Hindlimb muscle (tissue), 1 donor: ENCODE measurements at places on chromosomes 2 and 18.

GRCh38 chr2:221203125-221203524 is 369.0 kb downstream of the EPHA4 start:
- no peak for DNase-seq

DNA sequence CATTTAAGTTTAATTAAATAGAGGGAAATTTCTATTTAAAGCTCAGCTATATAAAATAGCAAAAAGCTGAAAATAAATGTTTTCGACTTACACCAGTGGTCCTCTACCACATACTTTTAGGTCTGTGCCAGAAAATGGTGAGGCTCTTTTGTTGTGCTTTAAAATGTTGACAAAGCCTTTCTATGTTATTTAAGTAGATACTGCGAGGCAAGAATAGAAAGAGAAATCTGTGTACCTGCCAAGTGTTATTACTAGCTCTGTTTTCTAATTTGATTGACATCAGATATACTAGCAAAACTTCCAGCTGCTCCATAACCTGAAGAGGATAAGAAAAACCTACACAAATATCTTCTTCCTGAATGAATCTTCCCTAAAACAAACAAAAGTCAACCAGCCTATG is 53.6 kb downstream of the LPIN2 start:
- DNase-seq, result no peak

DNA sequence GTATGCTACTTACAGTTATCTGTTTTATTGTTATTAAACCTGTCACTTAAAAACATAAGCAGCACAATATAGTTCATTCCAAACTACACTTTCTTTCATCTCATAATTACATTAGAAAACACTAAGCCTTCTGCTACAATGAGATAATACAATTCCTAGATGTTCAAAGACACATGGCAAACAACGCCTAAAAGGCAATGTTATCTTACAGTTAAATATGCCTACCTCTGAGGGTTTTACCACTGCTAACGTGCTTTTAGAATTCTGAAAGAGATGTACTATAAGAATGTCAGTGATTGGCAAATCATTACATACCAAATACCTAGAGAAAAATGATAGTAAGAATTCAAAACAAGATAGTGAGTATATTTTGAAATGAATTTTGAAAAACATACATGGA is 46.8 kb upstream of the SPOPL start:
- no peak for DNase-seq

- DNase-seq, result no peak
These were observed 1.4 kb downstream of the PPP4R1 start for GRCh38 chr18:9612977-9613376.

- DNase-seq, result no peak
These were observed 31.1 kb upstream of the ACTR3 start for GRCh38 chr2:113858764-113859163.

GRCh38 chr2:221423210-221423804 is 148.8 kb downstream of the EPHA4 start:
- DNase-seq, result peak; percentile 15

DNA sequence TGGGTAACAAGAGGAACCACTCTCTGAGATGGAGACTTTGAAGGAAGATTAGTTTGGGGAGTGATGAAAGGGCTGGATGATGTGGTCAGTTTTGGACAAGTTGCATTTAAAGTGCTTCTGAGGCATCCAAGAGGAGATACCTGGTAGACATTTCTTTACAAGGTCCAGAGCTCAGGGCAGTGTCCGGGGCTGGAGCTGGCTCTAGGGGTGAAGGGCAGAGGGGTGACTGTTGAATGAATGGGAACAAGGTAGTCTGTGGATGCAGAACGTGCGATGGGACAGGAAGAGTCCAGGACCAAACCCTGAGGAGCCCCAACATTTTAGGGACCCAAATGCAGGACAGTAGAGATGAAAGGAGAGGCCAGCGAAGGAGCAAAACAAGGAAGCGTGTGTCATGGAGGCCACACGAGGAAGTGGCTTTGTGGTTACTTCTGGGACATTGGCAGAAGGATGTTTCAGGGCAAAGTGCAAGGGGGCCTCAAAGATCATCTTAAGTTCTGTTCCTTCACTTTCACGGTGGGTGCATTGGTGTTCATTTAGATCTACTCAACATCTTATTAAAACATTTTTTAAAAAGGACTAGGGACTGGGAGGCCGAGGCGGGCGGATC is 13.6 kb upstream of the GPR35 start:
- DNase-seq, result no peak

GRCh38 chr2:146207901-146208300 is 1636.9 kb upstream of the ACVR2A start:
- no peak for DNase-seq
